ENCODE measurements at places on chromosomes 7 and 10.

DNA sequence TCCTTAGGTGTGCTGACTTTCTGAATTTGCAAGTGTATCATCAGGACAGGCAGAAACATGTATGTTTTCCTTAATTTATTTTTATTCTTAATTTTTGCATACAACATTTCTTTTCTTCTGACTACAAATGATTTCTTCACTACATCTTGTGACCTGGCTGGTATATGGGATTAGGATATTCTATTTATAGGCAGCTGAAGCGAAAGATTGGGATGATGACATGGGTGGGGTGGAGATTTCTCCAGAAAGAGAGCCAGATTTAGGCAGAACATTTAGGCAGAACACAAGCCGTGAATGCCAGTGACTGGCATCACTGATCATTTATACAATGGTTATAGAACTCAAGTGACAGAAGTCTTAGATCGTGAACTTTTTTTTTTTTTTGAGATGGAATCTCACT, 256.7 kb downstream of the KLF6 start:
- DNase-seq, result no peak

- no peak for DNase-seq
These were observed 88.3 kb upstream of the ZNF32 start for GRCh38 chr10:43737003-43737402.

DNA sequence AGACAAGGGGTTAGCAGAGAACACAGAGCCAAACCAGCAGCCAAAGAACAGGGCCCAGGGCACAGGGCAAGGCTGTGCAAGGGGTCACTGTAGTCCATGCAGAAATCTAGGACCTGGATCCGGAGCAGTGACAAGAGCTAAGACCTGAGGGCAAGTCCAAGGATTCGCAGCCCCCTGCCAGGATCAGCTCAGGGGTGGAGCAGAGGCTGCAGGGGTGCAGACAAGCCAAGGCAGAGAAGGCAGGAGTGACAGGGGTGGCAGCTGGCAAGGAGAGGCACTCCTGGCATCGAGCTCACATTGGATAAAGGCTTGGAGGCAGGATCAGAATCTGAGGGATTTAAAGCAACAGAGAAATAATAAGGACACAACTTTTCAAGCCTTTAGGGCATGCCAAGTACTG, 80.7 kb upstream of the NANOS1 start:
- peak; percentile 63 for DNase-seq

DNA sequence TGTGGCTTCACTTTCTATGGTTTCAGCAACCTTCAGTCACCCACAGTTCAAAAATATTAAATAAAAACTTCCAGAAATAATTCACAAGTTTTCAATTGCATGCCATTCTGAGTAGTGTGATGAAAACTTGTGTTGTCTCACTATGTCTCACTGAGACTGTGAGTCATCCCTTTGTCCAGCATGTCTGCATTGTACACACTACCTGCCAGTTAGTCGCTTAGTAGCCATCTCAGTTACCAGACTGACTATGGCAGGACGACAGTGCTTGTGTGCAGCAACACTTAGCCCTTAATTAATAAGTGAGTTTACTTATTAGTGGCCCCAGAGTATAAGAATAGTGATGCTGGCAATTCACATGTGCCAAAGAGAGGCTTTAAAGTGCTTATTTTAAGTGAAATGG, 22.5 kb downstream of the CCDC186 start:
- no peak for DNase-seq

DNA sequence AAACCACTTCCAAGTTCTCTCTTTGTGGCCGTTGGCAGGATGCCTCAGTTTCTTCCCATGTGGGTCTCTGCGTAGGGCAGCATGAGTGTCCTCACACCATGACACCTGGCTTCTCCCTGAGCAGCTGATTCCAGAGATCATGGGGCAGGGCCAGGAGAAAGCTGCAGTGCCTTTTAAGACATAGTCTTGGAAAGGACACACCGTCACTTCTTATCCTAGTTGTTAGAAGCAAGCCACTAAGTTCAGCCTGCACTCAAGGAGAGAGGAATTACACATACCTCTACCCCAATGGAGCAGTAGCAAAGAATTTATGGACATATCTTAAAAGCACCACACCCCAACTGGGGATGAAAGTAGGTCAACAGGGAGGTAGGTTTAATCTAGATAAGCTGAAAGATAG, 16.4 kb downstream of the NODAL start:
- DNase-seq, result no peak

GRCh38 chr10:118506671-118507590, 88.5 kb downstream of the PRLHR start:
- DNase-seq, result no peak

DNA sequence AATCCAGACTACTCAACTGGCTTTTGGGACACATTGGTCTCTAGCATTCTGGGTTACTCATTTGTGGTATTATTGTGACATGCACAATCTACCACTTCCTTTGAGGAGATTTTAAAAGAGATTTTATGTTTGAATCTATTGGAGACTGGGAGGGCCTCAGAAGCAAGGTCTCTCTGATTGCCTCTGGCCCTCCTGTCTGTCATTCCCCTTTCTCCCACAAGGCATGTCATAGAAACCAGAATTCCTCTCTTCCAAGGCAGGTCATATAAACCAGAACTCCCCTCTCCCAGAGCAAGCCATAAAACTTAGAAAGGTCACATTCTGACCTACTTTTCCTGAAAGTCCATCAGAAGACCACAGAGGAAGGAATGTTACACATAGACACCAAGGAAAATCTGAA, 777.7 kb downstream of the PHTF2 start:
- DNase-seq, result no peak

DNA sequence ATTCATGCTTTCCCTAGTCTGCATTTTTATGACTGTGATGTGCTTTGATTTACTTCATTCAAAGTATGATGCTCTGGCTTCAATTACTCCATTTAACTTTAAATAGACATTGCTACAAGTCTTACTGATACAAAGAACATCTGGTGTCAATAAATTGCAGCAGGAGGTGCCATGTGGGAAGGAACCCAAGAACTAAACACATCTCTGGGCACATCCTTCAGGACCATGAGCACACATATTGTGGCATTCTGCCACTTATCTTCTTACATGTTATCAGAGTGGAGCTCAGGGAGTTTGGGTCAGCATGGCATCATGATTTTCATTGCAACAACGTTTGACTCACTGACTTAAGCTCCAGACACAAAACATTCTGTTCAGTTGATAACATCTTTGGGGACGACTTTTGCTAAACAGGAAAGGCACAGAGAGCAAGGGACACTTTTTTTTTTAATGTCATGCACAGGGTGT, 227.0 kb downstream of the DKK1 start:
- DNase-seq, result no peak

DNA sequence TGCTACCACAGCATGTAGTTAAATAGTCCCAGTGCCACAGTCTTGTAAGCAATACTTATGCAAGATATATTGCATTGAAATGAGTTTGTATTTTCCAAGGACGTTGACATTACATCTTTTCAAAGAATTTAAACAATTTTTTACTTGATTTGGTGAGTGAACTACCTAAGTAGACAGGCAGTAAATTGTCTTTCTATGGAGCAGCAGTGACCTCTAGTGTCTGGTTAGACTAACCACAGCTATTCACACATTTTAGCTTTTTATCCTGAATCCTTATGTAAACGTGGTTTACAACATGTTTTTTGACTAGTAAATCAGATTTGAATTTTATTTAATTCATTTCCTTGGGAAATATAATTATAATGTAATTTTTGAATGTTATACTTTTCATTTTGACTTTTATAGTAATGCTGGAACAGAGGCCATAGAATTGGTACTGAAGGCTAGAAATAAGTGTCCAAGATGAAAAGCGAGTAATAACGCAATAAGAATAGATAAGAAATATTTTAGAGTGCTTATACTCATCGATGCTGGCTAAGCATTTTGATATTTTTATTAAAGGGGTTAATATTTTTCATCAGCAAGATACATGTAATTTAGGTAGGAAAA, 5.6 kb downstream of the LRRTM3 start:
- peak; percentile 10 for DNase-seq

GRCh38 chr10:44916429-44916828, 5.3 kb downstream of the TMEM72 start:
- no peak for DNase-seq

GRCh38 chr10:130941886-130942285, 369.6 kb downstream of the TCERG1L start:
- DNase-seq, result no peak

DNA sequence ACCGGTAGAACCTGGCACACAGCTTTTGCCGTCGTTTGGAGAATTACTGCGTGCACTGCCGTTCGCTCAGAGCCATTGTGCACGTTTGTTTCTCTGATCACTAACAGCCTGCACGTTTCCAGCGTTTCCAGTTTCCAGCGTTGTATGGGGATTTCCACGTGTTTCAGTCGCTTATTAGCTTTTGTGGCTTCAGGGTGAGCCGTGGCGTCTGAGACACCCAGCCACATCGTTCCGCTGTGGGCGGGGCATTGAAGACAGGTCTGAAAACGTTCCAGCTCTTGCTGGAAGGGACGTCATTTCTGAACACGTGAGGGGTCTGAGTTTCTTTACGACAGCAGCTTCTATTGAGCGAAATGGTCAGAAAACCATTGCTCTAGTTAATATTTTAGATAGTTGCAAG, 164.8 kb downstream of the DNAJB6 start:
- no peak for DNase-seq

GRCh38 chr10:121613456-121613855, 15.2 kb upstream of the FGFR2 start:
- no peak for DNase-seq

GRCh38 chr10:44033008-44033407, 351.9 kb downstream of the CXCL12 start:
- DNase-seq, result no peak

- DNase-seq, result no peak
These were observed 3.0 kb downstream of the BAMBI start for GRCh38 chr10:28680358-28680752.

DNA sequence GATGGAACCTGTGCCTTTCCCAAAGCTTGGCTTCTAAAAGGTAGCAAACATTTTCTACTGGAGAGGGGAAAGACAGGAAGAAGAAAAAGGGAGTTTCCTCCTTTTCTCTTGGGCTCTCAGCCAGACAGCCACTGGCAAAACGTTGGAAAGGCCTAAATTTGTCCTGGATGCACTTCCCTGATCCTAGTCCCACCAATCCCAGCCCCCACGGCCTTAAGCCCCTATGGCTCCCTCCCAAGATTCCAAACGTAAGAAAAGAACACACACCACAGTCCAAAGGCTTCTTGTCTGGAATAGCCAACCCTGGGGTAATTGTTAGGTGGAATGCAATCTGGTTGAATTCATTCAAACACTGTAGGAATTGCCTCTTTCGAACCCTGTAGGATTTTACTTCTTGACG, 959 bp upstream of the TLX1 start:
- DNase-seq, result no peak

GRCh38 chr7:103810112-103810744, 179.2 kb downstream of the RELN start:
- no peak for DNase-seq

DNA sequence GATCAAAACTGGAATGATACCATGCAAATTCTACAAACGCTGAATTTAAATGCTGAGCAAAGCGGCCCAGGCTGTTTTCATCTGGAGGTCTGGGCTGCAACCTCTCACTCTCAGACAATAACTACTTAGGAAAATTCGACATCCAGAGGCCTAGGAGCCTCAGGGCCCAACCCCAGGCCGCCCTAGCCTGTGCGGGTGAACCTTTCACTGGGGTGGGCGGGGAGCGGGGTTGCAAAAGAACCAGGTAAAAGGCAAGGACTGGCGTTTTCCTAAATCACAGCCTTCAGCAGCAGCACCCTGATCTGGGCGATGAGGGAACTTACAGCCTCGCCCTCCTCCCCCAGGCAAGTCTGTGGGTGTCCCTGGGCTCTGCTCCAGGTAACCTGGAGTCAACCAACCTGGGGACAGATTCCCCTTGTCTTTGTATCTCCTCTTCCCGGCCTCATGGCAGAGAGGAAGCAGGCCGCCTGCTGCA, 33.4 kb downstream of the CALML5 start:
- DNase-seq, result no peak

- no peak for DNase-seq
These were observed 57.0 kb upstream of the MTPN start for GRCh38 chr7:136034132-136034531.

DNA sequence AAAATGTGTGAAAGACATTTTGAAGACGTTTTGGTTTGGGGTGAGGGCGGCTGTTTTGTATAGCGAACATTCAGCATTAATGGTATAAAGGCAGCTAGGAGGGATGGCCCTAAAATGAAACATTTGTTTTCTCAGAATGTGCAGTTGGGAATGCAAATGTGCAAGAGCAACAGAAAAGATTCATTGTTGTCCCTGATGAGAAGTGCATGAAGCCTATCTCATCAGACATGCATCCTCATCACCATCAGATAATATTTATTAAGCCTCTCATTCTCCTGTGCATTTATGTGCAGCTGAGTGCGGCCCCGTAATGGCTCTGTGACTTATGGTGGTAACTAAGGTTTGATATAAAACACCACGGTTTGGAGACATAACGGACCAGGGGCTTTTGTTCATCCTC, 199.5 kb downstream of the GFRA1 start:
- no peak for DNase-seq
